SJSA1 (cell line): ENCODE measurements at places on chromosomes 1 and 21. TPM values are rescaled to one million over a fixed set of nuclear protein-coding genes. Genes with fewer than 3 reads are reported as not detected.

Gene CD84
- not detected in 2 replicates for total RNA-seq

Gene SERINC2
- 10.4 and 16.6 TPM in 2 replicates for total RNA-seq

Gene TYW3
- 25.8 and 41.4 TPM in 2 replicates for total RNA-seq

Gene FNDC10
- total RNA-seq = 0.50 and 0.76 TPM in 2 replicates

Gene BLACAT1
- total RNA-seq = not detected in 2 replicates

Gene PCAT6
- total RNA-seq = not detected in 2 replicates

Gene SLC25A24
- total RNA-seq = 100 and 124 TPM in 2 replicates

Gene DNAI4
- 0.91 and 2.6 TPM in 2 replicates for total RNA-seq

Gene KCNA2
- not detected in 2 replicates for total RNA-seq

DNA sequence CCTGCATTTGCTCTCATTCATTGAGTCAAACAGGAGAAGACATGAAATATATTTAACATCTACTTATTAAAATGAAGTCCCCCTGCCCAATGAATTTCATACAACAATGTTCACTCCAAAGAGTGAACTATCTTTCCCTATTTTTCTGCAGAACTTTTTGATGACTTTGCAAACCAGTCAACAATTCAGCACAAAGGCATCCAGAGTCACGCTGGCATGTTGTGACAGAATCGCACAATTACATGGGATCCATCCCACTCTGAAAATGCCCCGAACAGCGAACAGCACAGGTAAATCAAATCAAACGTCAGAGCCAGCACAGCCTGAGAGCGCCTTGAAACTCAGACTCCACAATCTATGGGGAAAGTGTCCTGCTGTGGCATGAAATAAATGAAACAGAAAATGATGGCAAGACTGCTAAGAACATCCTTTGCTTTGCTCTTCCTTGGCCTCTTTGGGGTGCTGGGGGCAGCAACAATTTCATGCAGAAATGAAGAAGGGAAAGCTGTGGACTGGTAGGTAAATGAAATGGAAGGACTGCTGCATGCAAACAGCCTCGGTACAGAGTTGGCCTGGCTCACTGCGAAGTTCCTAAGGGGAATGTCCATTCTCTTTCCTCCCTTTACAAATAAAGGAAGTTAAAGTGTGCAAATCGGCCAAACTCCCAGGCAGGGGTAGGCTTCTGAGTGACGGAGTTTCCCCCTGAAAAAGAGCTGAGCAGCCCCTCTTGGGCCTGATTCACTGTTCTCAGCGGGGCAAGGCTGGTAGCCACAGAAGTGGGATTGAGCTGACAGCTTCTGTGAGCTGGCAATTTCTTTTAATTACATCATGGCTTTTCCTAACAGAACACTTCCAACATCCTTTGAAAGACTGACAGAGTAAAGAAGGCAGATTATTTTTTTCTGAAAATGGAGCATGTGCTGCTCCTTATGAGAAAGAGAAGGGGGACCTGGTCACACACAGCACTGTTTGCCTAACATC, at the start of gene DNASE2B:
DNASE2B (plus strand) TSS at position 310 of the 981 bp plus-strand sequence; CDS start at position 391, 81 bp downstream.
- H3K36me3 ChIP-seq = no peaks in the 10 kb centered on the region
- no peaks in the 10 kb centered on the region for H3K4me1 ChIP-seq
- H3K4me3 ChIP-seq = no peak within 1 kb of the TSS
- no peaks in the 10 kb centered on the region for H3K27me3 ChIP-seq

- no peak overlapping the region for H3K27ac ChIP-seq
- no peak overlapping the region for H3K4me3 ChIP-seq
- no peak for DNase-seq
- no peaks in the 10 kb centered on the region for H3K4me1 ChIP-seq
Observed at GRCh38 chr1:37732111-37732780, 32.7 kb downstream of the EPHA10 start.

GRCh38 chr1:198102454-198102827, 54.4 kb upstream of the NEK7 start:
- no peaks in the 10 kb centered on the region for H3K4me1 ChIP-seq
- H3K36me3 ChIP-seq = no peaks in the 10 kb centered on the region
- no peak for DNase-seq

DNA sequence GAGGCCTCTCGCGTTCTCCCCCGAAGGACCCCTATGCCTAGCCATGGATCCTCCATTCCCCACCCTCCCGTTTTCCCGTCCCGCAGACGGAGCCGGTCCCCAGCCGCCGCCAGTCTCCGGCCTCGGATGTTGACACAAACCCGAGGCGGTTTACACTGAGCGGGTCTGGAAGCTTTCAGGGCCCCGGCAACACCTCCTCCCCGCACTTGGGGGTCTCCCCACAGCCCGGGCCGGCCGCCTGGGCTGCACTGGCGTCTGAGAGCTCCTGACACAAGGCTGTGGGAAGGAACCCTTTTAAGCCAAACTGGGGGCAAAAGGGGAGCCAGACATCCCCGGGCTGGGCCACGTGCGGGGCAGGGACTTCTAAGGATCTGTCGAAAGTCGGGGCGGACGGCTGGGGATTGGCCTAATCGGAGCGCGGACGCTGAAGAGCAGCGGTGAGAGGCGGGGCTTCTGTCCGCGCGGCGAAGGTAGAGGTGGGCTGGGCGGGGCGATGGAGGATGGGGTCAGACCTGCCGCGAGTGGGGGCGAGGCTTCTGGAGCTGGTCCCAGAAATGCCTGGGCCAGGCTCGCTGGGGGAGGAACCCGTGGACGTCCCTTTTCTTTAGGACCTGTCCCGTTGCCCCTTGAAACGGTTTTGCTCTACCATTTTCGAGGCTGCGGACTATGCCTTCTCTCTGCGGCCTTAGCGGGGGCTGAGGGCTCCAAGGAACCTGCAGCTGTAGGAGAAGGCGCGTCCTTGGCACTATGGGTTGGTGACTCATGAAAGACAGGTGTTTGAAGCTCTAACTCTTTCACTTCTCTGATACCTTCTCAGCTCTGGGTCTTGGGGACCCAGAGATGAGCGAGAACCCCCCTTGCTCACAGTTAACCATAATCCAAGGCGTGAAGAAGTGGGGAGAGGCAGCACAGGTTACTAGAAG, 1.2 kb upstream of the HPCAL4 start:
- no peak overlapping the region for H3K27ac ChIP-seq
- H3K27me3 ChIP-seq = peaks cover 75% of the 10 kb centered on the region
- peaks cover 16% of the 10 kb centered on the region for H3K4me1 ChIP-seq
- DNase-seq = no peak

GRCh38 chr1:110554871-110555801, 36.2 kb upstream of the KCNA10 start:
- H3K4me3 ChIP-seq = no peak overlapping the region
- H3K36me3 ChIP-seq = no peaks in the 10 kb centered on the region
- H3K27me3 ChIP-seq = peaks cover 40% of the 10 kb centered on the region
- no peak for DNase-seq
- H3K27ac ChIP-seq = no peak overlapping the region
- peaks cover 4% of the 10 kb centered on the region for H3K4me1 ChIP-seq

GRCh38 chr1:50023292-50024159, at the start of gene AGBL4:
Gene AGBL4 (minus strand): TSS chr1:50023954.
- H3K4me1 ChIP-seq = no peaks in the 10 kb centered on the region
- no peak within 1 kb of the TSS for H3K27ac ChIP-seq
- no peaks in the 10 kb centered on the region for H3K27me3 ChIP-seq
- no peak within 1 kb of the TSS for H3K4me3 ChIP-seq
- no peaks in the 10 kb centered on the region for H3K36me3 ChIP-seq

- no peaks in the 10 kb centered on the region for H3K27me3 ChIP-seq
- no peaks in the 10 kb centered on the region for H3K4me1 ChIP-seq
- DNase-seq = no peak
- H3K27ac ChIP-seq = no peak overlapping the region
- H3K4me3 ChIP-seq = no peak overlapping the region
- H3K36me3 ChIP-seq = no peaks in the 10 kb centered on the region
Observed at GRCh38 chr1:182765391-182765790, 24.2 kb upstream of the NPL start.

DNA sequence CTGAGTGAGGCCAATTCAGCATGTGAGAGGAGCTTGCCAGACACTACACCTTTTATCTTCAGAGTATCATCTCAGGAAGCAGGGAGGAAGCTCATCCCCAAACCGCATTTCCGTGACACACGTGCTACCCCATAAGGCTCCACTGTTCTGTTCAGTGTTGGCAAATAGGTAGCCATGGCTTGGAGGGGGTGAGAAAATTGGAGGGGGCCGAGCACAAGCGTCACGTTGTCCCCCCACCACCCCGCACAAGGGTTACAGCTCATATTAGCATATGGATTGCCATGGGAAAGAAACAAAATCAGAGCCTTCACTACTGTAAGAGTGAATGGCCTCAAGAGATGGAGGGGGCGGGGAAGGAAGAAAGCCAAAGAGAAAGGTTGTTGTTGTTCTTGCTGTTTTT, 46.7 kb downstream of the OLIG1 start:
- H3K27me3 ChIP-seq = peaks cover 79% of the 10 kb centered on the region
- H3K27ac ChIP-seq = no peak overlapping the region
- H3K4me1 ChIP-seq = no peaks in the 10 kb centered on the region
- H3K36me3 ChIP-seq = no peaks in the 10 kb centered on the region
- H3K4me3 ChIP-seq = no peak overlapping the region
- DNase-seq = no peak

DNA sequence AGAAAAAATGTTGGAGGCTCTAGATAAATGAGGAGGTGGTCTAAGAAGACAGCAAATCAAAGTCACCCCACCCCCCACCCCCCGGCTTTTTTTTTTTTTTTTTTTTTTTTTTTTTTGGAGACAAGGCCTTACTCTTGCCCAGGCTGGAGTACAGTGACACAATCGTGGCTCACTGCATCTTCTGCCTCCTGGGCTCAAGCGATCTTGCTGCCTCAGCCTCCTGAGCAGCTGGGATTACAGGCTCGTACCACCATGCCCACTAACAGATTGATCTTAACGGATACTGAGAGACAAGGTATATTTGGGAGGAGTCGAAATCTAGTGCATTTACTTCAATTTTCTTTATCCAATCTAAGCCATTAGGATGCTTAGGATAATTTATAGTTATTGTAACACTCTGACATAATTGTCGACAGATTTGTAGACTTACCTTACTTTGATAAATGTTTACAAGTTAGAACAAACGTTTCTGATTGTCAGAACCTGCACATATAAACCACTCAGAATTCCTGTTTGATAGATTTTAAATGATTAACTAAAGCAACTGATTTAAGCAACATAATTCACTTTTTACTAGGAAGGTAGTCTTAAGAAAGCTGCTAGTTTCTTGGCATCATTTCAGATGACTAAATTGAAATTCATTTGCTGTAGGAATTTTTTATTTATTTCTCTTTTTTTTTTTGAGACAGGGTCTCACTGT, 33.7 kb upstream of the NBL1 start:
- DNase-seq = no peak
- no peak overlapping the region for H3K4me3 ChIP-seq
- H3K36me3 ChIP-seq = peaks cover 11% of the 10 kb centered on the region
- no peaks in the 10 kb centered on the region for H3K27me3 ChIP-seq
